ENCODE measurements at places on chromosomes 3 and 15. TPM values are rescaled to one million over a fixed set of nuclear protein-coding genes. Genes with fewer than 3 reads are reported as not detected.
A peak's percentile ranks its signal among the peaks of the same experiment; 100 is the strongest.

Gene POC1A
- total RNA-seq: not detected

Gene LRRC34
- total RNA-seq: 3.5 TPM

Gene PP2D1
- total RNA-seq: not detected

Gene CELSR3
- 2.6 TPM for total RNA-seq

Gene ROPN1
- total RNA-seq: not detected

Gene HES1
- 22.6 TPM for total RNA-seq

Gene GUCA1C
- not detected for total RNA-seq

Gene TMOD3
- 28.0 TPM for total RNA-seq

Gene PCBP4
- total RNA-seq: 256 TPM

GRCh38 chr3:46844881-46845312 lies 18.3 kb downstream of the MYL3 start:
- H3K4me1 ChIP-seq: peaks cover 12% of the 10 kb centered on the region
- H3K27me3 ChIP-seq: no peaks in the 10 kb centered on the region
- H3K4me3 ChIP-seq: peak overlapping the region; percentile 48
- no peak for DNase-seq
- no peaks in the 10 kb centered on the region for H3K36me3 ChIP-seq

DNA sequence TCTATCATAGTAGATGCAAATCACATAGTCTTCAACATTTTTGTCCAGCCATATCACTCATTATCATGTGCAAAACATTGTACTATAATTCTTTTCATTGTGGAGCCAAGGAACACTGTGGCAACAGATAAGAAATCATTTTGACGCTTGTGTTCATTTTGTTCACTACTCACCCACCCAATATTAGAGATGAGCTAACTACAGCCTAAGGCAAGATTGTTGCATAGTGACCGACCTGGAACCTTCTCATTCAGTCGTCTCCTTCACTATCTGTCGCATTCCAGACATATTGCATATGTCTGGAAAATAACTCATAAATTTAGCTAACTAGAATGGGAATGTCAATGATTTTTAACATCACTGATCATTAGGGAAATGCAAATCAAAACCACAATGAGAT lies 270.3 kb downstream of the CGGBP1 start:
- no peak overlapping the region for H3K27ac ChIP-seq
- peaks cover 4% of the 10 kb centered on the region for H3K4me1 ChIP-seq
- H3K4me3 ChIP-seq: no peak overlapping the region
- no peak for DNase-seq
- H3K36me3 ChIP-seq: no peaks in the 10 kb centered on the region

DNA sequence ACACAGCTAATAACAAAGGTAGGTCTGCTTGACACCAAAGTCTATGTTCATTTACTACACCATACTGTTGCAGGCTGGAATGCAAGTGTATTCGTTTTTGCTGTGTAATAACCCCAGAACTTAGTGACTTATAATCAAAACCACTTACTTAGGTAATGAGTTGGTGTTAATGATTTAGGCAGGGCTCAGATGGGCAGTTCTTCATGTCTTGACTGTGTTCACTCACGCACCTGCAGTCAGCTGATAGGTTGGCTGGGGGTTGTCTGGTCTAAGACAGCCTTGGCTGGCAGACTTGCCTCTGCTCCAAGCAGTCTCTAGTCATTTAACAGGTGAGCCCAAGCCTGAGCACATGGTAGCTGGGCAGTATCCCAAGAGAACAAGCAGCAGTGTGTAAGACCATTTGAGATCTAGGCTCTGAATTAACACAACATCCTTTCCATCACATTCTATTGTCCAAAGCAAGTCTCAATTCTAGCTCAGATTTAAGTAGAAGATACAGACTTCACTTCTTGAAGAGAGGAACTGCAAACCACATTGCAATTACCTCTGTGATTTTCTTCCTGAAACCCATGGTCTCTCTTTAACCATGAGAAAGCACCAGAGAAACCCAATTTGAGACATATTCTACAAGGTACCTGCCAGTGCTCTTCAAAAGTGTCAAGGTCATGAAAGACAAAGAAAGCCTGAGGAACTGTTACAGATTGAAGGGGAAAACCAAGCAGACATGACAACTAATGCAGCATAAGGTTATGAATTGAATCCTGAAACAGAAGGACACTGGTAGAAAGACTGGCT lies 13.3 kb upstream of the DCLK3 start:
- no peak for DNase-seq
- no peak overlapping the region for H3K27ac ChIP-seq
- no peak overlapping the region for H3K4me3 ChIP-seq
- H3K4me1 ChIP-seq: no peaks in the 10 kb centered on the region
- H3K36me3 ChIP-seq: no peaks in the 10 kb centered on the region
- H3K27me3 ChIP-seq: no peaks in the 10 kb centered on the region

DNA sequence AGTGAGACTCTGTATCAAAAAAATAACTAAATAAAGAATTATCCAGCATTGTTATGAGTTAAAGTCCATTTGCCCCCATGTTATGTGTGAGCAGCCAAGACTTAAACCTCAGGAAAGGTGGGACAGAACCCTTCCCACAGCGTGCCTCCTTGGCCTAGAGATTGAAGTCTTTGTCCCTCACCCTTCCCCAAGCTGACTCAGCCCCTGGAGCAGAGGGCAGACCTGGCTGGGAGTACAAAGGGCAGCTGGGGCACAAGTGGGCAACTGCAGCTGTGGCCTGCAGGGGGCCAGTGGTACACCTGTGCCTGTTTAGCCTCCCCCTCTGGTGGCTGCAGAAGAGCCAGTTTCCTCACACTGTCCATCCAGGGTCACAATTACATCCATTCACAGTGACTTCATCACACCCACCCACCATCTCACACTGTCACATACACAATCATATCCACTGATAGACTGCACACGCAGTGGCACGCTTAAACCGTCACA lies 940 bp upstream of the ACY1 start:
- peak overlapping the region; percentile 77 for H3K4me3 ChIP-seq
- H3K36me3 ChIP-seq: no peaks in the 10 kb centered on the region
- no peaks in the 10 kb centered on the region for H3K27me3 ChIP-seq
- peaks cover 16% of the 10 kb centered on the region for H3K4me1 ChIP-seq
- peak overlapping the region; percentile 93 for H3K27ac ChIP-seq

GRCh38 chr3:134370611-134371531 lies 3.4 kb downstream of the AMOTL2 start:
- H3K36me3 ChIP-seq: peaks cover 62% of the 10 kb centered on the region
- H3K27ac ChIP-seq: peak overlapping the region; percentile 99
- H3K27me3 ChIP-seq: no peaks in the 10 kb centered on the region
- peak overlapping the region; percentile 90 for H3K4me3 ChIP-seq
- no peak for DNase-seq
- H3K4me1 ChIP-seq: peaks cover 69% of the 10 kb centered on the region

DNA sequence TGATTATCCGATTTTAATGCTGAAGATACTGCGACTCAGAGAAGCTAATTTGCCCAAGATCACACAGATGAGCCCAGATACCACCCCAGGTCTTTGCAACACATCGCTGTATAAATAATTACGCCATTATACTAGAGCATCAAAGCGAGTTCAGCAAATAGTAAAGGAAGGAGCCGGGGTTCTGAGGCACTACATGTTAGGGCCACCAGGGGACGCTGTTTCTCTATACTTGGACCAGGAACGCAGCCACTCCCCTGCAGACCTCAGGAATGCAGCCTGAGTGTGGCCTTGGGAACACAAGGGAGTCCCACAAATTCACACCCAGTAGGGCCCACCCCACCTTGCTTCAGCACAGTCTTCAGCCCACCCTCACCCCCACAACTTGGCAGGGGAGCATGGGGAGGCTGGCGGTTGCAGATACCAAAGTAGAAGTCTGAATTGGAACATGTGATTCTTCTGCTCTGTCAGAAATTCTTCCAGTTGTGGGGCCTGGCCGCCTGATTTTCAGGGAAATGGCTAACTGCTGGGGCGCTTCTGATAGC lies 57.8 kb upstream of the RYK start:
- peak overlapping the region; percentile 97 for H3K27ac ChIP-seq
- no peaks in the 10 kb centered on the region for H3K27me3 ChIP-seq
- peak overlapping the region; percentile 27 for H3K4me3 ChIP-seq
- DNase-seq: peak; percentile 91

DNA sequence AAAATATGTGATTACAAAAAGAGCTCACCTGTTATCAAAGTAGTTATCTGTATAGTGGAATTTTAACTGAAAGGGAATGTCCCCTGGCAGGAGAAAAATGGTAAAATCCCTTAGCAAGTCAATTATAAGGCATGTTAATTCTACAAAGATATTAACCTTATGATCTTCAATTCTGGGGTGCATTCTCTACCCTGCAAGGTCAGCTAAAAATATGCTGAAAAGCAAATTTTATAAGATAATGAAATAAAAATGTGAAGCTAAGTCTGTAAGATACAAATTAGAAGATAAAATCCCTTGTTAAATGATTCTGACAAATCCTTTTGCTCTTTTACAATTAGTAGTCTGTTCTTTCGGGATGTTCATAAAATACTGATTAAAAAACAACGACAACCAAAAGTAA lies 109.8 kb downstream of the BBX start:
- DNase-seq: no peak
- no peaks in the 10 kb centered on the region for H3K4me1 ChIP-seq
- H3K27me3 ChIP-seq: no peaks in the 10 kb centered on the region
- no peaks in the 10 kb centered on the region for H3K36me3 ChIP-seq
- no peak overlapping the region for H3K27ac ChIP-seq

DNA sequence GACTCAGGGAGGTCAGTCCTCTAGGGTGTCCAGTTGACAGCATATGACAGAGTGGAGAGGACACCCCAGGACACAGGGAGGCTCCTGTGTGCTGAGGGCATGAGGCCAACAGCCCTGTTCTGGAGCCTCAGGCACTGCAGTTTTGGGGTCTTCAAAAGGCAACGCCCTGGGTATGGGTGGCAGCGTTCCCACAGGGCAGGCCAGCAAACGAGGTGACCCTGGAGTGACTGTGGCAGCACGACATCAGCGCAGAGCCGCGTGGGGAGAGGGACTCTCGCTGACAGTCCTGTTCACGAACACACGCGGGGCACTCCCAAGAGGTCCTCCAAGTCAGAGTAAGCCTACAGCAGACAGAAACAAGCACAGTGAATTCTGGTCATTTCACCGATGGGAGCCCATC lies 41.4 kb upstream of the VPS8 start:
- H3K27ac ChIP-seq: no peak overlapping the region
- no peaks in the 10 kb centered on the region for H3K27me3 ChIP-seq
- H3K4me3 ChIP-seq: no peak overlapping the region
- no peaks in the 10 kb centered on the region for H3K4me1 ChIP-seq
- H3K36me3 ChIP-seq: no peaks in the 10 kb centered on the region

DNA sequence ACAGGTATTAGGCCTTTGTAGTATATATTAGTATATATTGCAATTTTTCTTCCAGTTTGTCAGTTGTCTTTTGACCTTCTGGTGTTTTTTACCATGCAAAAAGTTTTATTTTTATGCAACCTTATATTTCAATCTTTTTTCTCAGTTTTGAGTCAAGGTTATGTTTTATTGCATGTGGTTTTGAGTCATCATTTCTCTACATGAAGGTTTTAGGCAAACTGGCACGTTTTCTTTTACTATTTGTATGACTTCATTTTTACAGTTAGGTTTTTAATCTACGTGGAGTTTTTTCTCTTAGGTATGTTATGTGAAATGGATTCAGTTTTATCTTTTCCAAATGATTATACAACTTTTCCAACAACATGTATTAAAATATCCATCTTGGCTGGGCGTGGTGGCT lies 36.8 kb upstream of the TCAIM start:
- H3K27me3 ChIP-seq: no peaks in the 10 kb centered on the region
- no peak overlapping the region for H3K4me3 ChIP-seq
- no peaks in the 10 kb centered on the region for H3K4me1 ChIP-seq
- no peaks in the 10 kb centered on the region for H3K36me3 ChIP-seq
- no peak overlapping the region for H3K27ac ChIP-seq

DNA sequence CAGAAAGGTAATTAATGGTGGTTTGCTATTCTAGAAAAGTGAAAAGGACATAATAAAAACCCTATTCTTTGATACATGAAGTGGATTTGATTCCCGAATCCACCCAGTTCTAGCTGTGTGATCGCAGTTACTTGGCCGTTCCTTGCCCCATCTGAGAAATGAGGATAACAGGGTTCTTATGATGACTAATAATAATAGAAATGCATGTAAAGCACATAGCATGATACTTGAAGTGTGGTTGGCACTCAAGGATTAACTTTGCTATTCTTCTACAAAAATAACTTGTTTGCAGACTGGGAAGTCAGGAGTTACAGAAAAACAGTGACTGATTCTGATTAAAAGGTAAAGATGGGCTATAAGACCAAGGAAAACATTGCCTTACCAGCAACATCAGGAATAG lies 26.8 kb downstream of the PARL start:
- H3K4me1 ChIP-seq: no peaks in the 10 kb centered on the region
- no peak overlapping the region for H3K27ac ChIP-seq
- H3K4me3 ChIP-seq: no peak overlapping the region
- H3K27me3 ChIP-seq: no peaks in the 10 kb centered on the region

DNA sequence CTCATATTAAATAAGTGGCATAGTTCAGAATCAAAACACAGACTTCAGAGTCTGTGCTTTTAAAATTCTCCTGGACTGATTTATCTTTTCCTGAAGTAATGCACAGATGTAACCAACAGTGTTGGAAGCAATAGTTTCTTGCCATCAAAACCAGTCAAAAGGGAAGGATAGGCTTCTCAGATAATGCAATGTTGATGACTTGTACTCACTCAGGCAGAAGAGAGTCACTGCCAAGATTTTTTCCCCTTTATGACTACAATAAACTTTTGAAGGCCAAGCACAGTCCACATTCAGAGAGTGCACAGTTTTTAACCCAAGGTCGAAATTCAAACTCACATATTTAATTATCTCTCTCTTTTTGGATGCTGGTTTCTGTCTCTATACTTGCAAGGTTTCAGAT lies 305.0 kb upstream of the SGO1 start:
- H3K36me3 ChIP-seq: no peaks in the 10 kb centered on the region
- H3K4me3 ChIP-seq: no peak overlapping the region
- H3K27ac ChIP-seq: no peak overlapping the region
- H3K4me1 ChIP-seq: no peaks in the 10 kb centered on the region
- DNase-seq: no peak
- no peaks in the 10 kb centered on the region for H3K27me3 ChIP-seq

GRCh38 chr3:71104121-71104541 lies 479.4 kb downstream of the FOXP1 start:
- peaks cover 84% of the 10 kb centered on the region for H3K4me1 ChIP-seq
- no peaks in the 10 kb centered on the region for H3K27me3 ChIP-seq
- peak overlapping the region; percentile 64 for H3K27ac ChIP-seq
- no peak for DNase-seq

DNA sequence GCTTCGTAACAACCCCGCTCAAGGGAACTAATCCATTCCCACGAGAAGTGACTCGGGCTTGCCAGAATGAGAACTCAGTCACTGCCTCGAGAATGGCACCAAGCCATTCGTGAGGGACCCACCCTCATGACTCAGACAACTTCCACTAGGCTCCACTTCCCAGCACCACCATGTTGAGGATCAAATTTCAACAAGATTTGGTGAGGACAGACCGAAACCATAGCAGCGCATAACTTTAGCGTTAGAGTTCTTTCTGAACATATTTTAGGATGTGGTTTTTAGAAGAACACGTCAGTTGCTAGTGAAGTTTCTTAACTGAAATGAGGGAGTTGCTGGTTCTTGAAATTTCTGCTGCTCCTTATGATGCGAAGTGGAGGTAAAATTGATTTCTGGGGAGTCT lies 13.5 kb downstream of the PTPRG start:
- no peak for DNase-seq
- H3K27me3 ChIP-seq: no peaks in the 10 kb centered on the region
- H3K36me3 ChIP-seq: no peaks in the 10 kb centered on the region
- no peak overlapping the region for H3K4me3 ChIP-seq
- H3K27ac ChIP-seq: peak overlapping the region; percentile 58
- peaks cover 33% of the 10 kb centered on the region for H3K4me1 ChIP-seq

All from ascending aorta (tissue), 2 donors.